ENCODE measurements at places on chromosomes 3 and 15.

GRCh38 chr3:107430214-107430995 is 53.2 kb downstream of the CCDC54 start:
- peak; percentile 36 for DNase-seq

DNA sequence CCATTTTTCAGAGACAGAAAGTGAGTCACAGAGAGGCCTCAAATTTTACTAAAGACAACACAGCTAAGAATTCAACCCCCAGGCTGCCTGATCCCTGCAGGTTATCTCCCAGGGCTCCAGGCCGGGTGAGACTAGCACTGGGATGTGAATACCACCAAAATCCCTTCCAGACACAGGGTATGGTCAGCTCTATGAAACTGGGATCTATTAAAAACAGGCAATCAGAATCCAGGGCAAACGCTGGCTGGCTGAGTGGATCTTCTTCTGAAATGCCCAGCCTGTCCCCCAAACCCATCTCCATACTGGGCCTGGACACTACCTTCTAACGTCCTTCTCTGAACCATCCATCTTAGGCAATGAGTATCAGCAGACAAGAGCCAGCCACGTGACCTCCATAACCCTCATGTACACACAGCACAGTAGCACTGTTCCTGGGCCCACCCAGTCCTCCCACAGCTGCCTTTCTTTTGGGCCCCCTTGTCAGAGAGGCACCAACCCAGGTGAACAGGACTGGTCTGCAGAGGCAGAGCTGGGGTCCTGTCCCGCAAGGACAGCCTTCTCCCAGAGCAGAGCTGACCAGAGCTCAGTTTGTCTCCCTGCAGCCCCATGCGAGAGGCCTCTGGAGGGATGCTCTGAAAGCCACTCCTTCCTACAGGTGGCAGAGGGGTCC is 1.9 kb downstream of the RAB6B start:
- DNase-seq: no peak

DNA sequence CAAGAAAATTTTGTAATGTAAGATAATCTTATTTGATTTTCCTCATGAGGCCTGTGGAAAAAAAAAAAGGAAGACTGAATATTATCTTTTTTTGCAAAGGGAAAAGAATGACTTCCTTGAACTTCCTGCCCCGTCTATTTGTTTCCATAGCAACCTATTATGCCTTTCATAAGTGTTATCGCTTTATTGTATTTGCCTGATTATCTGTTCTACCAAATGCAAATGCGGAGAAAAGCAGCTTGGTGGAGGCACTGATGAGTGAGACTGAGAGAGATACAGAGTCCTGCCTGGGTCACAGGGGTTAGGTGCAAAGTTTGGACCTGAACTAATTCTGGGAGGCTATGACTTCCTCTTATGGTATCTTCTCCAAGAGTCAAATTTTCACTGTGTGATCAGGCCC is 334.0 kb upstream of the KCNMB2 start:
- DNase-seq: peak; percentile 1

- DNase-seq: no peak
Observed at GRCh38 chr15:41575282-41575681, 16.3 kb downstream of the TYRO3 start.

DNA sequence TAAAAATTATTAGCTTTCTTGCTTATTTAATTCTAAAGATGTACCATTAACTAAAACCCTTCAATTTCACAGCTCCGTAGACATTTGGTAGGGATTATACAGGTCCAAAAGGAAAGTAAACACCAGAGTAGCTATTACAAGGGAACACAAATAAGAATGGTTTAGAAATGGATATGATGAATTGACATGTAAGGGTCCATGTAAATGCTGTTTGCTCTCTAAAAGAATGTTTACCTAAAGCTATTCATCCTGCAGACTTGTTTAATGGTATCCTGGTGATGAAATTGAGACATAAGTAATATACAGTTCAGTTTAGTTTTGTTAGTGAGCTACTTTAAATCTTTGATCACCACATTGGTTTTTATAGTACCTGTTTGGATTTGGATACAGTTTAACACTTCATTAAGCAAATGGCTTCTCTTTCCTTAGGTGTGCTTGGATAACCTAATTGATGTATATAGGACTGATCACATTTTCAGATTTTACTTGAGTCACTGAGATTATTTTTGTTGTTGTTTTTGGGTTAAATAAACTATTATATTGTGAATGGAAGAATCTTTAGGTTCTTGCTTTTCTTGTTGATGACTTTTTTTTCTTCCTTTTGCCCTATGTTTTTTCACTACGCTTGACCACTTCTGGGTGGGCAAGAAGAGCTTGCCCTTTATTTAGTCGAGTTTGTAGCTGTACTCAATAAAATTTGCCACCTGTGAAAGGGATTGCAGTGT is 115.4 kb downstream of the TCF12 start:
- peak; percentile 18 for DNase-seq

- DNase-seq: no peak
Observed at GRCh38 chr3:113454057-113454456, 12.8 kb upstream of the CFAP44 start.

GRCh38 chr3:78875436-78875835 is 892.4 kb downstream of the ROBO1 start:
- DNase-seq: no peak

Measured in NCI-H526 (cell line).